ENCODE measurements at places on chromosomes 4 and X.

- DNase-seq = no peak
Observed at GRCh38 chr4:100284129-100284880, 94.0 kb upstream of the DDIT4L start.

- no peak for DNase-seq
Observed at GRCh38 chr4:94642561-94642866, 115.2 kb upstream of the BMPR1B start.

- DNase-seq = no peak
Observed at GRCh38 chr4:8507196-8507570, 66.6 kb downstream of the TRMT44 start.

DNA sequence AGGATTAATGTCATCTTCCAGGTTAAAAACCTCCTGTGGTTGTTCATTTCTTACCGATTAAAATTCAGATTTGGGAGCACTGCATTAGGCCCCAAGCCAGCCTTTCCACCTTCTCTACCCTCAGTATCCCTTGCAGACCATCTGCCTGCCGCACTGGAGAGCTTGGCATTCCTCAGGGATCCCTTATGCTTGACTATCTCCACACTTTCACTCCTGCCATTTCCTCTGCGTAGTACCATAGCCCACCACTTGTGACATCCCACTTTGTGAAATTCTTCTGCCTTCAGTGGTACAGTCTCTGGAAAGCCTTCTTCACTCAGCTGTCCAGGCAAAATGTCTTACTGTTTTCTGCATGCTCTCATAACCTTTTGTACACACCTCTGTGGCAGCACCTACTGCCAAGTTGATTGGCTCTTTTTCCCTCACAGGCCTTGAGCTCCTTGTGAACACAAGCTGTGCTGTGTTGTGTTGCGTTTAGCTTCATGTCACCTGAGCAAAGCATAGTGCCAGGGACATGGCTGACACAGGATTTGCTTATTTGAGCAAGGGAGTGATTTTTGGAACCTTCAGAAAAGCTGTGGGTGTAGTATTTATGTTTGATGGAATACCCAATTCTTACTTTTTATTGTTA lies 156.4 kb downstream of the ARX start:
- DNase-seq = no peak

DNA sequence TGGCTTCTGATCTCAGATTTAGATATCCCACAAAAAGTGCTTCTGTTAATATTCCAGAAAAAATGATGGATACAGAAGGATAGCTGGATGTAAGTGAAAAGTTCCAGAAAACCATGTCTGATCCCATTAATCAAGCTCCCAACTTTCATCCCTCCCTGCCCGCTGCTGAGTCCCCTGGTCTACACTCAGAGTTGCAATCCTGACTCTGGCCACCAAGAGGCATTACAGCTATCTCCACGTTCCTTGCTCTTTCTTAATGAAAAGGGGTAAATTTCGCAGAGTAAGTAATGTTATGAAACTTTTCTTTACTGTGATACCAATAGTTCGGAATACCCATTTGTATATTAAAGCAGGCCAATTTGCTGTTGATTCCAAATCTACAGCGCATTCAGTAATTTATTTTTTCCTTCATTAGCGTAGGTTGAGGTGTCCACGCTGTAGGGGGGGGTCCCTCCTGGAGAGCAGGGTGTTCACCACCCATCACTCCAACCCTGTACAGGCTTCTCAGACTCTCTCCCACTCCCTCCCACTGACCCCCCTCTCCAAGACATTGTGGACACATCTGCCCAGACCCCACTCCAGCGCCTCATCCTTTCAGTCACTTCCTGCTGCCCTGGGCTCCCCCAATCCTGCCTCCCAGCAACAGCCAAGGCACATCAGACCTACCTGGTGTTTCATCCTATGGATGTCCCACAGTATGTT lies 55.1 kb downstream of the RAB40A start:
- no peak for DNase-seq

DNA sequence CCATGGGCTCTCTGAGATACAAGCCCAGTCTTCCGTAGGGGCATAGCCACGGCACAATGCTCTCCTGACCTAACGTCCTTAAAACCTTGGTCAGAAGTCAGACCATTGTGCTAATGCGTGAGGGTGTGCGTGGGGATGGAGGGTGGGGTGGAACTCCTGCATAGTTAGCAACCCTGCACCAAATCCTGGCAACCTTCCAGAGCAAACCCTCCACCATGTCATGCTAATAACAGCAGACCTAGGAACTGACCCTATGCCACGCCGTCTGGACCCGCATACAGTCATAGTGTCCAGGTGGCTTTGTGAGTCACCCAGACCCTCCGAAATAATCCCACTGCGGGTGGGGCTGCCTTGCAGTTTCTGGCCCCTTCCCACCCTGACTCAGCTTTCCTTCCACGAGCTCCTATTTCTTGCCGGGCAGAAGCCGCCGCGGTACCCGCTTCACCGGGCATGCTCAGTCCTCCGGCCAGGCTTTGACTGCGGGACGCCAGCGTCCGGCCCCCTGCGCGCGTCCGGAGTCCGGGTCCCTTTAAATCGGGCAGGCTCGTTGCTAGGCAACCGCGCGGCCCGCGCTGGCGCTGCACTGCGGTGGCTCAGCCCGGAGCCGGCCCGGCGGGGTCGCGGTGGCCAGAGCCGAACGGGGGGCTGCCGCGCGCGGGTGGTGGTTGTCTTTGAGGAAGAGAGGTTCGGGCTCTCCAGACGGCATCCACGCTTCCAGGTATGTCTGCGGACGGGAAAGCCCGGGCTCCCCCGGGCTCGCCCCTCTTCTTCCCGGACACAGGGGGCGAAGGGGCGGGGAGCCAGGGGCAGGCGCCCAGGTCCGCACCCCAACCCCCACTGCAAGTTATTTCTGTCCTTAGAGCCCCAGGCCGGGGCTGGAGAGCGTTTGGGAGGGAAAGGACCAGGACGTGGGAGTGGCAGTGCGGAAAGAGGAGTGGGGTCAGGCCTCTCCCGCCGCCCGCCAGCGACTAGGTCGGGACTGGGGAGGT lies at the start of gene CCDC160:
Gene CCDC160 (plus strand): TSS at position 557 of the 989 bp plus-strand sequence. CDS start 7,619 bp downstream, outside the sequence.
- peak; percentile 61 for DNase-seq

GRCh38 chr4:112296949-112297880 lies at the start of gene ALPK1:
Gene ALPK1, plus strand, starts transcription at chr4:112297369.
- no peak for DNase-seq

GRCh38 chr4:187604984-187605383 lies 390.6 kb upstream of the ZFP42 start:
- DNase-seq = no peak

- DNase-seq = no peak
Observed at GRCh38 chr4:156377036-156377710, 423.5 kb upstream of the CTSO start.

- no peak for DNase-seq
Observed at GRCh38 chrX:150162141-150162540, 201.0 kb upstream of the MAMLD1 start.

DNA sequence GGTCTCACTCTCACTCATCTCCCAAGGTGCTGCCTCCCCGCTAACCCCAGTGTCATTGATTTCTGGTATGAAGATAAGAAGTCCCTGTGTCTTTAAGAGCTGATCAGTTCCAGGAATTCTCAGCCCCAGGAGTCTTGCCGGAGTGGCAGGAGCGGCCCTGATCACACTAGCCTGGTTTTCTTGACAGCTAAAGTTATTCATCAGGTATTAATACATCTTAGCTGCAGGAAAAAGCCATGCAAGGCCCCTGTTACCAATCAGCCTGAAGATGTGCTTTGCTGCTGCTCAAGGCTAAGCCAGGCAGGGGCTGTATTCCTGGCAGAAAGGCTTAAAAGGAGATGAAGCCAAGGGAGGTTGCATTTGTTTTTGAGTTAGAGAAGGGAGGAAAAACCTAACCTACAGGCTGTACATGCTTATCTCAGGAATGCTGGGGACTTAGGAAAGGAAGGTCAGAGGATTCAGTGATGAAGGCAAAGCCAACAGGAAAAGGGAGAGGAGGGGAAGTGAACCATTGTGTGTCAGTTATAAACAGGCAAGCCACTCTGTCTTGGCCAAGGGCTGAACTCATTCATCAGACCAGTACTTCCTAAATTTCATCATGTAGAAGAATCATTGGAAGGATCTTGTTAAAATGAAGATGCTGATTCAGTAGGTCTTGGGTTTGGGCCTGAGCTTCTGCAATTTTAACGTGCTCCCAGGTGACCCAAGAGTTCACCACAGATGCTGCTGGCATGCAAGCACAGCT lies 8.6 kb downstream of the SRPX start:
- DNase-seq = no peak

Measured in femur (tissue), 1 donor.